Endodermal cell (in vitro differentiated cells): ENCODE measurements at places on chromosomes 3 and 15. TPM values are rescaled to one million over a fixed set of nuclear protein-coding genes. Genes with fewer than 3 reads are reported as not detected.
A peak's percentile ranks its signal among the peaks of the same experiment; 100 is the strongest.

TMEM158 gene
- total RNA-seq, result 5.5 and 6.8 TPM in 2 replicates

HAUS2 gene
- 22.8 to 33.8 TPM (median 32.9 TPM) in 3 replicates for total RNA-seq

PLSCR4 gene
- 8.2 and 9.3 TPM in 2 replicates for total RNA-seq

SAMMSON gene
- 0.35 to 0.55 TPM (median 0.42 TPM) in 3 replicates for total RNA-seq

DNA sequence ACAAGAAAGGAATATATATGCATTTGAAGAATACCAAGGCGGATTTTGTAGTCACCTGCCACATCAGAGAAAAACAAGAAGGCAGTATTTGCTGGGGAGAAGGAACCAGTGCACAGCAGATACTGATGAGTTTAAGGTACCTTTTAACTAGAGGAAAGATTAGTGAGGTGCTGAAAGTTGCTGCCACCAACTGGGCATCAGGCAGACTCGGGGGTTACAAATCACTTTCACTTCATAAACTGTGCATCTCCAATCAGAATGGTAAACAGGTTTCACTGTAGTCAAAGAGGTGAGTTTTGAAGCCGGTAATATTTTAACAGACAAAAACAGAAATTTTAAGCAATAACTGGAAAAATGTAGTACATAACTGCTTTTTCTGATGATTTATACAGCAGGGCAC, 4.1 kb downstream of the FBN1 start:
- H3K27me3 ChIP-seq, result peaks cover 23% of the 10 kb centered on the region
- H3K4me3 ChIP-seq, result no peak overlapping the region
- H3K4me1 ChIP-seq, result no peaks in the 10 kb centered on the region
- H3K27ac ChIP-seq, result no peak overlapping the region
- no peaks in the 10 kb centered on the region for H3K36me3 ChIP-seq

LRRC49 gene
- 7.3 to 13.5 TPM (median 10.7 TPM) in 3 replicates for total RNA-seq

DNA sequence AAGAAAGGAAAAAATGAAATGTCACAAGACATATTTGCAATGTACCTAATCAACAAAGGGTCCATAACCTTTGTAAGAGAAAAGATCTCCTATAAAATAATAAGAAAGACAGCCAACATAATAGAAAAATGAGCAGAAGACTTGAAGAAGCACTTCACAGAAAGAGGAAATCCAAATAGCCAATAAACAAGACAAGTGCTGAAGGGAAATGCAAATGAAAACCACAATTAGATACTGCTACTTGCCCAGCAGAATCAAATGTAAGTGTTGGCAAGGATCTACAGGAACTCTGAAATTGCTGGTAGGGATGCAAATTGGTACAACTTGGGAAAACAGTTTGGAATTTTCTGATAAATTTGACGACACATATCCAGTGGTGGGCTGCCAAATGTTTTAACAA, 15.1 kb upstream of the TOPAZ1 start:
- peaks cover 9% of the 10 kb centered on the region for H3K4me1 ChIP-seq
- peaks cover 44% of the 10 kb centered on the region for H3K27me3 ChIP-seq
- no peak overlapping the region for H3K27ac ChIP-seq

GRCh38 chr3:7754653-7755441, 746.8 kb upstream of the LMCD1 start:
- H3K27ac ChIP-seq, result no peak overlapping the region
- H3K36me3 ChIP-seq, result no peaks in the 10 kb centered on the region
- peaks cover 17% of the 10 kb centered on the region for H3K27me3 ChIP-seq
- H3K4me1 ChIP-seq, result no peaks in the 10 kb centered on the region

DNA sequence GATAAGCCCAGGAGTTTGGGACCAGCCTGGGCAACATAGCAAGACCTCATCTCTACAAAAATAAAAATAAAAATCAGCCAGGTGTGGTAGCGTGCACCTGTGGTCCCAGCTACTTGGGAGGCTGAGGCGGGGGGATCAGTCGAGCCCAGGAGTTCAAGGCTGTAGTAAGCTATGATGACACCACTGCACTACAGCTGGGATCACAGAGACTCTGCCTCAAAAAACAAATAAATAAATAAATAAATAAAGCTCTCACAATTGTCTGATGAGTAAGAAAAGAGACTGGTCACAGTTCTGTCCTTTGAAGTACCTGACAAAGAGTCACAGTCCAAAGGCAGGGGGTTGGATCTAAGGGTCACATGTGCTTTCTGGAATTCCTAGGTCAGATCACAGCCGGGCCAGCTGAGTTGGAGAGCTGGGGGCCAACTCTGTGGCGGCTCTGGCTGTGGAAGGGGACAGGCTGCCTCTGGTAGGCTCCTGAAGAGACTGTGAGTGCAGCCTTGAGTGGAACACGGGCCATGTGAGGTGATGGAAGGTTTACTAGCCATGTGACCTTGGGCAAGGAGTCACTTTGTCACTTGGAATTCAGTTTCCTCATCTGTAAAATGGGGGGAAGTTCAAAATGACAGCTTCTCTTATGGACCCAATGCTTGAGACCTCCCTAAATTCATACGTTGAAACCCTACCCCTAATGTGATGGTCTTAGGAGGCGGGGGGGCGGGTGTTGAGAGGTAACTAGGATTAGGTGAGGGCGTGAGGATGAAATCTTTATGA, 47.2 kb downstream of the WHAMM start:
- H3K4me3 ChIP-seq, result no peak overlapping the region
- H3K36me3 ChIP-seq, result no peaks in the 10 kb centered on the region
- no peak for DNase-seq
- H3K4me1 ChIP-seq, result no peaks in the 10 kb centered on the region
- no peaks in the 10 kb centered on the region for H3K27me3 ChIP-seq

GRCh38 chr15:75718328-75718727, 5.7 kb upstream of the CSPG4 start:
- H3K27ac ChIP-seq, result no peak overlapping the region
- no peak overlapping the region for H3K4me3 ChIP-seq
- H3K27me3 ChIP-seq, result peaks cover 9% of the 10 kb centered on the region
- H3K36me3 ChIP-seq, result no peaks in the 10 kb centered on the region
- no peak for DNase-seq

PLA2G4B gene
- 6.9 to 11.3 TPM (median 10.6 TPM) in 3 replicates for total RNA-seq

TPRG1 gene
- 0.38 to 0.88 TPM (median 0.69 TPM) in 3 replicates for total RNA-seq

DNA sequence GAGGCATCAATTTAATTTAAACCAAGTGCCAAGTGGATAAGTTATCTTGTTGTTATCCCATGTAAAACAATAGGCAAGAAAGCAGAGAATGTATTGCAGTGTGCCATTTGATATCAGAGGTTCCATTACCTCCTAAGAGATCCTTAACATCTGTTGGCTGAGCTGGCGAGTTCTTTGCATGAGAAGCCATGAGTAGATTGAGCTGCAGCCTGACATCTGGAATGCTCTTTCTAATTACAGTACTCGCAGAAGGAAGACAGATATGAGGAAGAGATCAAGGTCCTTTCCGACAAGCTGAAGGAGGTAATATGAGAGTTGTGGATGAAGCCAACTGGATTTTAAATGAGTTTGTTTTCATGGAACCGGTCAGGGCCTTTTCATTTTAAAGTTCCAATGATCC, 19.4 kb downstream of the TPM1 start:
- no peak overlapping the region for H3K4me3 ChIP-seq
- H3K36me3 ChIP-seq, result peaks cover 100% of the 10 kb centered on the region
- no peak for DNase-seq
- H3K4me1 ChIP-seq, result no peaks in the 10 kb centered on the region
- H3K27me3 ChIP-seq, result no peaks in the 10 kb centered on the region

- DNase-seq, result peak; percentile 62
- H3K4me1 ChIP-seq, result peaks cover 8% of the 10 kb centered on the region
- H3K27ac ChIP-seq, result peak overlapping the region; percentile 10
- no peaks in the 10 kb centered on the region for H3K36me3 ChIP-seq
- peak overlapping the region; percentile 88 for H3K4me3 ChIP-seq
Measured at GRCh38 chr3:171457607-171458061, 2.6 kb downstream of the TNIK start.
